ENCODE measurements at places on chromosomes 6 and 20. TPM values are rescaled to one million over a fixed set of nuclear protein-coding genes. Genes with fewer than 3 reads are reported as not detected.
A peak's percentile ranks its signal among the peaks of the same experiment; 100 is the strongest.

The SCAND1 gene
- 37.8 TPM for total RNA-seq

The LZTS3 gene
- 0.88 TPM for total RNA-seq

The IL17F gene
- 157 TPM for total RNA-seq

The TMEM200A gene
- 0.21 TPM for total RNA-seq

The BEND3 gene
- total RNA-seq = 5.5 TPM

The ZNF165 gene
- total RNA-seq = 4.6 TPM

The UNC5CL gene
- 1.9 TPM for total RNA-seq

The OOEP gene
- 0.55 TPM for total RNA-seq

The BFSP1 gene
- 0.12 TPM for total RNA-seq

The GINM1 gene
- total RNA-seq = 15.9 TPM

The SLC22A2 gene
- not detected for total RNA-seq

The C4B gene
- 2.8 TPM for total RNA-seq

The COL10A1 gene
- total RNA-seq = not detected

- peaks cover 59% of the 10 kb centered on the region for H3K36me3 ChIP-seq
- peak within 1 kb of the TSS; percentile 98 for H3K27ac ChIP-seq
- H3K27me3 ChIP-seq = no peaks in the 10 kb centered on the region
- DNase-seq = peak; percentile 80
- peaks cover 46% of the 10 kb centered on the region for H3K4me1 ChIP-seq
These were observed at the start of gene C6orf62 for GRCh38 chr6:24719125-24719971. Gene C6orf62, minus strand, starts transcription at chr6:24719154. Its CDS starts 486 bp downstream, at chr6:24718668.

- no peak overlapping the region for H3K4me3 ChIP-seq
- peaks cover 29% of the 10 kb centered on the region for H3K27me3 ChIP-seq
- H3K27ac ChIP-seq = no peak overlapping the region
- no peaks in the 10 kb centered on the region for H3K4me1 ChIP-seq
- no peak for DNase-seq
These were observed 10.4 kb upstream of the RNF182 start for GRCh38 chr6:13914351-13914750.

DNA sequence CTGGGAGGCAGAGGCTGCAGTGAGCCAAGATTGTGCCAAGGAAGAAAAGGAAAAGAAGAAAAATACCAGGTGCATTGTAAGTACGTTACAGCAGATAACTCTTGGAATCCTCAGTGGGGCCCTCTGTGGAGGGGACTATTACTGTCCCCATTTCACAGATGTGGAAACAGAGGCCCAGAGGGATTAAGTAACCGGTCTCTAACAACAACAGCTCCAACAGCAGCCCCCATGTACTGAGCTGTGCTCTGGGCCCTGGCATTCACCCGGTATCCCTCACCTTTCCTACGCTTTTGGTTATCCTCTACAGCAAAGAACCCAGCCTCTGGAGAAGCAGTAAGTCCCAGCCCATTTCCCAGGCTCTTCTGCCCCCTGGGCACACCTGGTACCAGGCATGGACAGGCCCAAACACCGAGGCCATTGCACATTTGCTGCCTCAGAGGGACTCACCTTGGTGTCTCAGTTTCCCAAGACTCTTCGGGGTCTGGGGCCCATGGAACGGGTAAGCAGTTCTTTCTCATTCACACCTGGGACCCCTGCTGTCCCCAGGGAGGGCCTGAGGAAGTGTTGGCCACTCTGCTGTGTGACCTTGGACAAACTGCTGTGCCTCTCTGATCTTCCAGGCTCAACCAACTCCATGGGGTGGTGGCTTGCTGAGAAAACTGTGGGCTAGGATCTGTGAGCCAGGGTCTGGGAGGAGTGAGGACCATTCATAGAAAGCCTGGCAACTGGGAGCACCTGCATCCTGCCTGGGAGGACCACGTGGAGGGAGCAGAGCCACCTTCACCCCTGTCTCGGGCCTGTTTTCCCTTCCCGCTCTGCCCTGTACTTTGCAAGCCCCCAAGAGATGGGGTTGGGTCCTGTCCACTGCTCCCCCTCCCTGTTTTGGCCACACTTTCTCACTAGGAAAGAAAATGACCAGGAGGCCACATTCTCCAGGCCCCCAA is 59.9 kb downstream of the SNAI1 start:
- no peak overlapping the region for H3K27ac ChIP-seq
- no peak for DNase-seq
- no peak overlapping the region for H3K4me3 ChIP-seq
- no peaks in the 10 kb centered on the region for H3K36me3 ChIP-seq
- H3K4me1 ChIP-seq = peaks cover 2% of the 10 kb centered on the region

GRCh38 chr20:15242773-15243172 is 905.4 kb upstream of the FLRT3 start:
- H3K27me3 ChIP-seq = no peaks in the 10 kb centered on the region
- H3K36me3 ChIP-seq = no peaks in the 10 kb centered on the region
- no peak for DNase-seq
- no peaks in the 10 kb centered on the region for H3K4me1 ChIP-seq

- no peak for DNase-seq
- H3K27ac ChIP-seq = no peak overlapping the region
- no peaks in the 10 kb centered on the region for H3K36me3 ChIP-seq
- peaks cover 14% of the 10 kb centered on the region for H3K27me3 ChIP-seq
- H3K4me1 ChIP-seq = no peaks in the 10 kb centered on the region
These were observed 8.5 kb upstream of the FABP7 start for GRCh38 chr6:122770835-122771601.

DNA sequence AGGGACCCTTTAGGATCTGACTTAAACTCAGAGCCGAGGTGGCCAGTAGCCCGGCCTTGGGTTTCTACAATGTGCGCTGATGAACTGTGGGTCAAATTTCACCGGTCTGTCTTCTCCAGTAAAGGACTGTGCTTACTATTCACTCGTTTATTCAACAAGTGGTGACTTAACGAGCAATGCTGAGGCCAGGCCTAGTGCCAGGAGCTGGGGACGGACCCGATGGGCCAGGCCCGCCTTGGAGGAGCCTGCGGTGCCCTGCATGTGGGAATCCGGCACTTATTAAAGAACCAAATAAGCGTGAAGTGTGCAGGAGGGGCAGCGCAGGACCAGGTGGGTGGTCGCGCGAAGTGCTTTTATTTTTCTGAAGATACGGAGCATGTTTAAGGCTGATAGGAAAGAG is 24.0 kb downstream of the CTCFL start:
- peaks cover 6% of the 10 kb centered on the region for H3K4me1 ChIP-seq
- no peaks in the 10 kb centered on the region for H3K36me3 ChIP-seq
- no peak for DNase-seq
- H3K27ac ChIP-seq = no peak overlapping the region
- no peak overlapping the region for H3K4me3 ChIP-seq

- H3K36me3 ChIP-seq = no peaks in the 10 kb centered on the region
- DNase-seq = no peak
- H3K4me1 ChIP-seq = no peaks in the 10 kb centered on the region
- no peak overlapping the region for H3K4me3 ChIP-seq
- H3K27me3 ChIP-seq = peaks cover 31% of the 10 kb centered on the region
These were observed 640 bp downstream of the LRRN4 start for GRCh38 chr20:6053064-6053775.

DNA sequence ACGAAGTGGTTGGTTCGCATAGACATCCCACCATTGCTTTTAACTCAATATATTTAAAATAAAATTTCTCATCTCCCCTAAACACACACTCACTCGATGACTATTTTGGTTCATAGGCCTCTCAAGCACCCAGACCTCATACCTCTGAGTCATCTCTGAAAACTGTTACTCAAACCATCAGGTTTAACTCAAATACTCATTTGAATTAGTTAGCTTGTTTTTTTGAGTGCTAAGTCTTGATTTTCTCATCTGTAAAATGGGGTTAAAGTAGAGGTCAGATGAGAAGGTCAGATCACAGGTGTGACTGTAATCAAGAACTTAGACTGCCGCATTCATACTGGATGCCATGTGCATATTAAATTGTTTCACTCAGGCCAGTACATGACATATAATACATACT is 243.9 kb upstream of the TENT5A start:
- peaks cover 3% of the 10 kb centered on the region for H3K4me1 ChIP-seq
- no peak for DNase-seq
- H3K36me3 ChIP-seq = no peaks in the 10 kb centered on the region
- H3K27me3 ChIP-seq = no peaks in the 10 kb centered on the region
- H3K27ac ChIP-seq = no peak overlapping the region
- no peak overlapping the region for H3K4me3 ChIP-seq

- H3K4me1 ChIP-seq = peaks cover 76% of the 10 kb centered on the region
- H3K36me3 ChIP-seq = peaks cover 16% of the 10 kb centered on the region
- no peak for DNase-seq
- H3K27ac ChIP-seq = peak overlapping the region; percentile 71
- H3K27me3 ChIP-seq = peaks cover 33% of the 10 kb centered on the region
These were observed 40.0 kb downstream of the TOX2 start for GRCh38 chr20:43954704-43955061.

GRCh38 chr6:25035174-25035511 is 99.4 kb upstream of the RIPOR2 start:
- DNase-seq = no peak
- peak overlapping the region; percentile 93 for H3K27ac ChIP-seq
- H3K27me3 ChIP-seq = no peaks in the 10 kb centered on the region

DNA sequence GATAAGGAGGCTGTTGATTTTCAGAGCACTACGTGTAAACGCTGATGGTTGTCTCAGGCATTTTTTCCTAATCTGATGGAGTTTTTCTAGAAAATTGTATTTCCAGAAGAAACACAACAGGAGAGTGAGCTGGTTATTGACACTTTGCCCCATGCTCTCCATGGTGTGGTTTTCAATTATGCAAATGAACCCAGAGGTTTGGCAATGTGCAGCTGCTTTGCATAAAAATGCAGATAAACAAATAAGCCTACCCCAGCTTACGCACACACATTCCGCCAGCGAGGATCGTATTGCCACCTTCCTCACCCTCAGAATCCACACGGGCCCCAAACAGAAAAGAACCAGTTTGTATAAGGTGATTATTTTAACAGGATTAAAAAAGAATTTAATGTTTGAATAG is 45.1 kb upstream of the FRMD1 start:
- no peak overlapping the region for H3K4me3 ChIP-seq
- H3K27ac ChIP-seq = no peak overlapping the region
- no peaks in the 10 kb centered on the region for H3K36me3 ChIP-seq
- H3K4me1 ChIP-seq = peaks cover 3% of the 10 kb centered on the region
- no peak for DNase-seq

GRCh38 chr6:135257631-135258405 is 76.7 kb downstream of the MYB start:
- DNase-seq = no peak
- H3K4me3 ChIP-seq = no peak overlapping the region
- H3K36me3 ChIP-seq = no peaks in the 10 kb centered on the region
- no peaks in the 10 kb centered on the region for H3K4me1 ChIP-seq
- H3K27ac ChIP-seq = no peak overlapping the region

- no peak overlapping the region for H3K4me3 ChIP-seq
- H3K27ac ChIP-seq = no peak overlapping the region
- no peaks in the 10 kb centered on the region for H3K27me3 ChIP-seq
These were observed 212.9 kb upstream of the PMEPA1 start for GRCh38 chr20:57922706-57923105.

DNA sequence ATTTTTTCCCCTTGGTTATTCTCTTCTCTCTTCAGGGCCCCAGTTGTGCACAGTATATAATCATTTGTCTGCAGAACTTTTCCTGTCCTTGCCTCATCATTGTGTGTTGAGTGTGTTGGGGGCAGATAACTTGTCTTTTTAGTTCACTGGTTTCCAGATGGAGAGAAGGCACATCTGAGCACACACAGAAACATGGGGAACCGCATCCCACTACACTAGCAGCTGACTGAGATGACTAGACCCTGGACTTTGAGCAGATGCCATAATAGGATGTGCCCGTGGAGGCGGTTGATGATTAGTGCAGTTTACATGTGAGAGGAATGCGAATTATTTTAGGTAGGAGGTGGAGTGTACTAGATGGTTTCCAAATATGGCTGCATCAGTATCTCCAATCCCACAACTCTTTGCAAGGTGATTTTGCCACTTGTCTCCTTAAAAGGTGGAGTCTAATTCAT is 26.5 kb upstream of the SH3BGRL2 start:
- DNase-seq = no peak
- no peak overlapping the region for H3K27ac ChIP-seq
- no peaks in the 10 kb centered on the region for H3K36me3 ChIP-seq
- H3K4me1 ChIP-seq = no peaks in the 10 kb centered on the region

DNA sequence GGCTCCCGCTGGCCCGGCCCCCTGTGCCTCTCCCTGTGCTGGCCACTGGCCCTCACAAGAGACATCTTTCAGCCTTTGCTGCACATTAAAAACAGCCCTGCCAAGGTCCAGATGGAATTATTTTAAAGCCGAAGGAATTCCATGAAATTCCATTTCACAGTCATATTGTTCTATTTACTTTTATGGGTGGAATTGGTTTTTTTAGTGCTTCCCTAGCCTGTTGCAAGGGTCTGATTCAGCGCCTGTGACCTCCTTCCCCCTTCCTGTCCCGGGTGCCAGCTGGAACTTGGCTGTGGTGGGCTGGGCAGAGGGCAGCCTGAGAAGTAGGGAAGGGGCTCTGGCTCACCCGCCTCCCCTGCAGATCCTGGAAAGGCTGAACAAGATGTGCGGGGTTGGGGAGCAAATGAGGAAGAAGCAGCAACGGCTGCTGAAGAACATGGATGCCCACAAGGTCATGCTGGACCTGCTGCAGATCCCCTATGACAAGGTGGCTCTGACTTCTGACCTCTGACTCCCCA is 34.3 kb downstream of the UQCC2 start:
- DNase-seq = no peak
- no peak overlapping the region for H3K4me3 ChIP-seq
- H3K4me1 ChIP-seq = peaks cover under 1% of the 10 kb centered on the region
- no peaks in the 10 kb centered on the region for H3K27me3 ChIP-seq

GRCh38 chr6:64817525-64817924 is 889.5 kb downstream of the EYS start:
- DNase-seq = no peak
- no peaks in the 10 kb centered on the region for H3K27me3 ChIP-seq
- H3K36me3 ChIP-seq = no peaks in the 10 kb centered on the region

GRCh38 chr6:5582762-5583161 is 321.4 kb downstream of the FARS2 start:
- H3K36me3 ChIP-seq = peaks cover 8% of the 10 kb centered on the region
- DNase-seq = no peak
- no peak overlapping the region for H3K27ac ChIP-seq
- peaks cover 11% of the 10 kb centered on the region for H3K4me1 ChIP-seq
- H3K27me3 ChIP-seq = no peaks in the 10 kb centered on the region

DNA sequence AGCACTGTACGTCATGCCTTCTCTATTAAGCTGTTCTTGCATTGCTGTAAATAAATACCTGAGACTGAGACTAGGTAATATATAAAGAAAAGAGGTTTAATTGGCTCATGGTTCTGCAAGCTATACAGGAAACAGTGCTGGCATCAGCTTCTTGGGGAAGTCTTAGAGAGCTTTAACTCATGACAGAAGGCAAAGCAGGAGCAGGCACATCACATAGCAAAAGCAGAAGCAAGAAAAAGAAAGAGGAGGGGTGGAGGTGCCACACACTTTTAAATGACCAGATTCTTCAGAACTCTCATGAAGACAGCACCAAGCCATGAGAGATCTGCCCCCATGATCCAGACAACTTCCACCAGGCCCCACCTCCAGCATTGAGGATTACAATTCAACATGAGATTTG is 30.1 kb downstream of the CYB5R4 start:
- no peak overlapping the region for H3K4me3 ChIP-seq
- no peak for DNase-seq
- H3K36me3 ChIP-seq = peaks cover 9% of the 10 kb centered on the region
- no peaks in the 10 kb centered on the region for H3K27me3 ChIP-seq
- H3K4me1 ChIP-seq = peaks cover 7% of the 10 kb centered on the region

- peaks cover 6% of the 10 kb centered on the region for H3K27me3 ChIP-seq
- H3K4me3 ChIP-seq = no peak overlapping the region
- H3K4me1 ChIP-seq = no peaks in the 10 kb centered on the region
- DNase-seq = no peak
- H3K36me3 ChIP-seq = no peaks in the 10 kb centered on the region
- no peak overlapping the region for H3K27ac ChIP-seq
These were observed 90.0 kb upstream of the SAMD5 start for GRCh38 chr6:147418523-147418922.
